ENCODE measurements at places on chromosomes 2 and 18. TPM values are rescaled to one million over a fixed set of nuclear protein-coding genes. Genes with fewer than 3 reads are reported as not detected.
A peak's percentile ranks its signal among the peaks of the same experiment; 100 is the strongest.

Gene C2orf42
- 19.5 TPM for total RNA-seq

Gene FABP1
- not detected for total RNA-seq

Gene ABCG5
- total RNA-seq: not detected

Gene PECR
- 12.5 TPM for total RNA-seq

Gene CAVIN2
- total RNA-seq: not detected

Gene TEX51
- not detected for total RNA-seq

Gene C1QL2
- not detected for total RNA-seq

Gene IL1RL2
- total RNA-seq: not detected

DNA sequence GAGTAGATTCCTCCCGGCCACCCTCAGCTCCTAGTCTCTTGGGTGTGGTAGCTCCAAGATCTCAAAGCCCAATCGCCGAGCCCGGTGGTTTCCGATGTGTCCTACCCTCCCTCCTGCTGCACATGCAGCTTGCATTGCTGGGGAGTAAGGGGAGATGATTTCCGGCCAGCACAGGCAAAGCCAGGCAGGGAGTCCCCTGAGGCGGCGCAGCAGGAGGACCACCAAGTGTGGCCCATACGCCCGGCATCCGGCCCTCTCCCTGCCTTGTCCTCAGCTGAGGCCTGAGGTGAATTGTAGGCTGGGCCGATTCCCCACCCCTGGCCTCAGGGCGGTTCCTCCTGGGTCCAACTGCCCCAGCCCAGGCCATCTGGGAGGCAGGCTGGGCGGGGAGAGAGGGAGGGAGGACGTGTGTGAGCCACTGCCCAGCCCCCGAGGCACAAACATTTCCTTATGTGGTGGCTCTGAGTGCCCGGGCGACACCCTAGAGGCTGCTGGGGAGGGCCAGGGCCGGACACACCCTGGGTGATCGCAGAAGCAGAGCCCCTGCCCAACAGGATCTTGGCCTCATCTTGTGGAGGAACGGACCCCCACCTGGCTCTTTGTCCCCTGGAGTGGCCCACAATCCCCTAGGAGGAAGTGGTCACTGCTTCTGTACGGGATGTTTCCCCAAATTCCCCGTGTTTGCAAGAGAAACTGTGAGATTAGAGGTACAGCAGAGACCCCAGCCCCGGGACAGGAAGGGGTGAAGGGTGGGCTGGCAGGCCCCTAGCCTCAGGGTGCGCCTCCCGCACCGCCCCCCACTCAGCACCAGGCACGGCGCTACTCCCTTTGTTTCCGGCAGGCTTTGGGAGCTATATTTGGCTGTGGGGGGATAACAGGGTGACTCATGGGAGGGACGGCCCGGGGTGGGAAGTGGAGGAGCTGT is 41.9 kb upstream of the PTMA start:
- DNase-seq: peak; percentile 62

GRCh38 chr18:63999871-64000270 is 30.0 kb downstream of the SERPINB8 start:
- DNase-seq: no peak

- DNase-seq: no peak
Observed at GRCh38 chr2:230326453-230327417, at the start of gene SP140L. SP140L (plus strand) TSS chr2:230327193; CDS start chr2:230327270, 77 bp downstream.

DNA sequence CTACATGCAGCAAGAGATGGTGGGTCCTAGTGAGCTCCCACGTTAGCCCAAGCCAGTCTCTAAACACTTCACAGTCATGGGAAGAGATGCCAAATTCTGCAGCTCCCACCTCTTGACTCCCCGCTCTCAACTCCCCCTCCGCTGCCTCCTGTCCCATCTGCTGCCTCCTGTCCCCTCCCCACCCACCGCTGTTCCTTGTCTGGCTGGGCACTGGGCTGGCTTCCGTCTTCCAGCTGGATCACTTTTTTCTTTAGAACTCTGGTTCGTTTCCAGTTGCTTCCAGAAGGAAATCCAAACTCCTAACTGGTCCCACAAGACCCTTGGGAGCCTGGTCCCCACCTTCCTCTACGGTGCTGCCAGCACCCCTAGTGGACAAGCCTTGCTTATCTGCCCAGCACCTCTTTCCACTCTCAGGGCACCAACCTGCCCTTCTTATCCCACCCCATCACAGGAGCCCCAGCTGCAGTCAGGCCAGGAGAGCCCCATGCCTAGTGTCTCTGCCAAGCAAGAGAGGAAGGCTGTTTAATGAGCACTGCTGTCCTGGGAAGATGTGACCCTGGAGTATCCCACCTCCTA is 12.1 kb upstream of the TWIST2 start:
- no peak for DNase-seq

- DNase-seq: no peak
Observed at GRCh38 chr2:227782804-227783203, 30.8 kb upstream of the CCL20 start.

DNA sequence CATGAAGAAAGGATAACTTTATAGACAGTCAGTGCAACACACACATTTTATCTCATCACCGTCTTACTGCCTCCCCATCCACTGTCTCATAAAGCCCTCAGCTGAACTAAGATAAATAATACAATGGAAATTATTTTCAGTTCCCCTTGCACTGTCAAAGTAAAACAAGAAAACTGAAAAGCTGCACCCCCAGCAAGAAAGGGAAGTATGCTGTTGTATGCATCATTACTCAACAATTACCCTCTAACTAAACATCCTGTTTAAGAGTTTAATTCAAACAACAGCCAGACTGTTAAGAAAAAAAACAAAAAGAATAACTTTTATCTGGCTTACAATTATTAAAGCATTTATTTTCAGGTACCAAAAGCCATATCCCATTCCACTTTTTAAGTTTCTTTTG is 25.0 kb downstream of the MPPE1 start:
- no peak for DNase-seq

GRCh38 chr2:64793701-64794100 is 140.0 kb upstream of the SERTAD2 start:
- no peak for DNase-seq

- DNase-seq: no peak
Observed at GRCh38 chr18:37443325-37444055, 122.1 kb downstream of the CELF4 start.

- no peak for DNase-seq
Observed at GRCh38 chr2:127143841-127144782, 37.2 kb upstream of the BIN1 start.

DNA sequence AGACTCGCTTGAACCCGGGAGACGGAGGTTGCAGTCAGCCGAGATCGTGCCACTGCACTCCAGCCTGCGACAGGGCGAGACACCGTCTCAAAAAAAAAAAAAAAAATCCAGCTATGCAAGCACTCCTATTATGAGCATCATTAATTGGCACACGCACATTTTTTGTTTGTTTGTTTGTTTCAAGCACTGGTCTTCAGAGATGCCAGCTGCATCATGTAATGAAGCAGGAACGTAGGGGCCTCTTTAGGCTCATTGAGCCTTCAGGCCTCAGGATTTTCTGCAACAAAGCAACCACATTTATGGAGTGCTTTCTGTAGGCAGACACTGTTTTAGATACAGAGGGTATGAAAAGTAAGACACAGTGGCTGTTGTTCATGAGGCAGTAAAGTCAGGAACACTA is 585.8 kb downstream of the CNTNAP5 start:
- no peak for DNase-seq

DNA sequence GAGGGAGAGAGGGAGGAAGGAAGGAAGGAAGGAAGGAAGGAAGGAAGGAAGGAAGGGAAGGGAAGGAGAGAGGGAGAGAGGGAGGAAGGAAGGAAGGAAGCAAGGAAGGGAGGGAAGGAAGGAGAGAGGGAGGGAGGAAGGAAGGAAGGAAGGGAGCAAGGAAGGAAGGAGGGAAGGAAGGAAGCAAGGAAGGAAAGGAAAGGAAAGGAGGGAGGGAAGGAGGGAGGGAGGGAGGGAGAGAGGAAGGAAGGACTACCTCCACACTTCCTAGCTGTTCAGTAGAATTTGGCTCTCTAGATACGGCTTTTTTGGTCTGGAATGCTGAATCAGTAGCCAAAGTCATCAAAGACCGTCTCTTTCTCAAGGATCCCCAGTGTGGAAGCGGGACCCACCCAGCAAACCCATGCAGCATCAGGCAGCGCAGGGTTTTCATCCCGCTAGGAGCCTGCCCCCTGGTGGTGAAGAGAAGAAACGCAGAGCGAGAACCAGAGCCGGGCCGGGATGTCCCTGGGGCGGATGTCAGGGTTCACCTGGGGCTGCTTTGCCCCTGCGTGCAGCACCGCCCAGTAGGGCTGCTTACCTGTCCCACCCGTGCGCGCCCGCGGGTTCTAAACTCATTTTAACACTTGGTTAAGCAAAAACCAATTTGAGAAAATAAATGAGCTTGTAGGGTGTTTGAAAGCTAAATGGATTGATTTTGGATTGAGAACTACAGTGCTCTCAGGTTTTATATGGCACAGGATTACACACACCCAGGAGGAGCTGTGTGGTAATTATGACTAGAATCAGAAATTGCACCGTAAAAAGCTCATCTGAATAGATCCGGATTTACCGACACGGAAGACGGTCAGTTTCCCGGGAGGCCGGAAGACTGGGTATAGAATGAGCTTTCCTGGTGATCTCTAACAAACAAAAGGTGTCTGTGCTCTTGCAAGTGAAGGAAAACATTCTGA is 48.1 kb upstream of the ARL4C start:
- DNase-seq: peak; percentile 82

DNA sequence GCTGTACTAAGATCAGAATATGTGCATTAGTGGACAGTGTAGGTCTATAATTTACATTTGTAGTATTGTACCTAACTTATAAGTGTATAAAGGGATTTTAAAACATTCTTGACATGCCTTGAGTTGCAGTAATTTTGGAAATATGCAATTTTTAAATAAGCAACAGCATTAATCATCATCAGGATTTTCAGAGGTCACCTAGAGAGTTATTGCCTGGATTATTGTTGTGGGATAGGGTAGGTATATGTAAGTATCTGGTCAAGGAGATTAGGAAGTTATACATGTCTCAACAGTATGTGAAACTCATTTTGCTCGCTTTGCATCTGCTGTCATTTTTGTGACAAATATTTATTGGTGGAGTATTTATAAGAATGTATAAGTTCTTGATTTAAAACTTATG is 184.2 kb downstream of the WDR7 start:
- DNase-seq: no peak

- DNase-seq: no peak
Observed at GRCh38 chr2:31033032-31033431, 105.2 kb downstream of the GALNT14 start.

GRCh38 chr2:127102521-127103242 is 4.3 kb downstream of the BIN1 start:
- DNase-seq: no peak

DNA sequence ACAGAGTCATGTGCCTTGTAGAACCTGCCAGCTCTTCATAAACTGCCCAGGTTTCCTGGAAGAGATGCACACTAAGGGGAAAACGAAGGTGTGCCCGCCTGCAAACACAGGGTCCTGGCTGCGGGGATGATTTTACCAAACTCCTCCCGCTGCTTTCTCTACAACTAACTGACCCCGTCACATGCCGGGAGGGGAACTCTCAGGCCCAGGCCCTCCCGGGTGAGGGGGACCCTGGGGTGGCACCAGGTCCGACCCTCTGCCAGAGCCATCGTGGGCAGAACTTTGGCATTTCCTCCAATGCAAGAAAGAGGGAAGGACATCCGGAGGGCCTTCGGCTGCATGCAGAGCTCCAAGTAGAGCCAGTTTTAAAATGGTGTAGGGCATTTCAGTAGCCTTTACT is 28.6 kb downstream of the CAPN13 start:
- DNase-seq: no peak

- no peak for DNase-seq
Observed at GRCh38 chr2:64605026-64605471, 48.7 kb downstream of the SERTAD2 start.

GRCh38 chr2:148643998-148644882 is at the start of gene EPC2:
EPC2 (plus strand) TSS chr2:148644751; CDS start chr2:148645018, 267 bp downstream.
- peak; percentile 91 for DNase-seq

DNA sequence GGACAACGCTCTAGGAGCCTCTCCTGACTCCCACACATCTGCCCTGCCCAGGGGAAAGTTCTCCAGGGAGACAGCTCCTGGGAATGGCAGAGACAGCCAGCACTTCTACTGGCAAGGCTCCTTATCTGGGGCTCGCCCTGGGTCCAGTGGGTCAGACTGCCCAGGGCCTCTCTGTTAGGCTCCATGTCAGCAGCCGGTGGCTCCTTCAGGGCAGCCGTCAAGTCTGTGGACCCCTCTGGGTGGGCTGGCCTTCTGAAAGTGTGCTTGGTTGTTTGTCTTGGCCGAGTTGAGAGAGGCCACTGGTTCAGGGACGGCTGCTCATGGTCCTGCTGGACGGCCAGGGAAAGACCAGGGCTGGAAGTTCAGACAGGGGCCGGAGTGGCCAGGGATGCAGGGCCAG is 65.6 kb downstream of the RPIA start:
- no peak for DNase-seq

- no peak for DNase-seq
Observed at GRCh38 chr2:15107137-15107536, 454.0 kb downstream of the NBAS start.

- no peak for DNase-seq
Observed at GRCh38 chr2:122864728-122865127, 1109.3 kb downstream of the TSN start.

DNA sequence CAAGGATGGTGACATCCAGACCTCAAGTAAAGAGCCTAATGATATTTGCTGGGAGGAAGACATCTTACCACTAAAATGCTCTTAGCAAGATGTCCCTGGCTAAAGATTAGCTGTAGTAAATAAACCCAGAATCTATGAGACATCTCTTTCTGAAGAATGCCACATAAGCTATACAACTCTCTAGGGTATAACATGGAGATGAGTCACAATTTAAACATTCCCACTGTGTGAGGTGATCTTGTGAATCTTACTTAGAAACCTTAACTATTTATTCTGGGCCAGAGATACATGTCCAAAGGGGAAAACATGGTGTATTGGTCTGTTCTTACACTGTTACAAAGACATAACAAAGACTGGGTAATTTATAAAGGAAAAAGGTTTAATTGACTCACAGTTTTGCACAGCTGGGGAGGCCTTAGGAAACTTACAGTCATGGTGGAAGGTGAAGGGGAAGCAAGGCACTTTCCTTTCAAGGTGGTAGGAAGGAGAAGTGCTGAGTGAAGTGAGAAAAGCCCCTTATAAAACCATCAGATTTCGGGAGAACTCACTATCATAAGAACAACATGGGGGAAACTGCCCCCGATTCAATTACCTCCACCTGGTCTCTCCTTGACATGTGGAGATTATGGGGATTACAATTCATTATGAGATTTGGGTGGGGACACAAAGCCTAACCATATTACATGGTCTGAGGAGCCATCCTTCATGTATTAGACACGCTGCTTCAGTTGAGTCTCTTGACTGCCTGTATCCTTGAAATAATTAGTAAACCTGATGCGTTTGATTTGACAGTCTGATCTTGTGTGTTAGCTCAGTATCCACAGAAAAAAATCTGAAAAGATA is 17.1 kb downstream of the KRCC1 start:
- DNase-seq: no peak

DNA sequence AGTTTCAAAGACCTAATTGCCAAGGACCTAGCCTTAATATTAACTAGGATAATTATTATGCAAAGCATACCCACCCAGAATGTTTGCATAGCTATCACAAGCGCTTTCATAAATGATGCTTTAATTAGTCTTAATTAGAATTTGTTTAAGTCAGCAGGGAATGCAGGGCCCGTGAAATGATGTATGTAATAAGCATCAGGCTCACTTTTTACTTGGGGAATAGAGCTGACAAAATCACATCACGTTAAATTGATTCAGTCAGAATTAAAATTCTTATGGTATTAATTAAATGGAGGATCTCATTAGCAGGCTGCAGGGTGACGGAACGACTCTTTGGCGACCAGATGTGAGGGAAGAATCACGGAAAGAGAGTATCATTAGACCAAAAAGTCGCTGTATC is 264.5 kb downstream of the GPD2 start:
- no peak for DNase-seq

Measured in neural crest cell (in vitro differentiated cells).